ENCODE measurements at places on chromosomes 4 and X. TPM values are rescaled to one million over a fixed set of nuclear protein-coding genes. Genes with fewer than 3 reads are reported as not detected.

DNA sequence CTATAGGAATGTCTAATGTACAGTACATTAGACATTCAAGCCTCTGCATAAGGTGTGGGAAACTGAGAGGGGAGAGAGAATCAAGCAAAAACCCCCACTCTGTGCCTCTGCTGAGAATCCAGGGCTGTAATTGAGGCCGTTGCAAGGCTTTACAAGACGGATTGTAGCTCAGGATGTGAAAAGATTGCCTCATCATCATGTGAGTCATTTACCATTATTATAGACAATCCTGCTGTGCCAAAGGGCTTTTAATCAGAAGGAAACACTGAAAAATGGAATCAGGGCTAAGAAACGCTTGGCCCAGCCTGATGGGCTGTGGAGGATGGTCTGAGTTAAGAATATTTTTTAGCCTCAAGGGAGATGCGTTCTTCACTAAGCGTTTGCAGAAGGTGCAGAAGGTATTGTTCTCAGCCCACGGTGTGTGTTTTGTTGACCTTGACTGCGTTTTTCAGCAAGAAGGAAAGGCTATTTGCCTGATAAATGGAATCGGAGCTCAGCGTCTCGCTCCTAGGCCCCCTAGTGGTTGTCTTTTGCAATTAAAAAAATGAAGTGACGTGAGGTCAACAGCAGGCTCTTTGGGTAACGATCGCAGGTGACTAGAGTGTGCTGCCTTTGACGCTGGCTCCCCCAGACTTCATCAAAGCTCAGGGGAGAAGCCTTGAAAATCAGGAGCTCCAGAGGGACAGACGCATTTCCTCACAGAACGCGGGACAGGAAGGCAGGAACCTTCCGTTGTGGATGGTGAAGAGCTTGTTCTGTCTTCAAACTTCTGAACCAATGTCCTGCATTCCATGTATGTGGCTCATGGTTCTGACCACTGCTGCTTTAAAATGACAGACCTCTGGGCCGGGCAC is 18.1 kb upstream of the CHRNA9 start:
- DNase-seq = peak; percentile 70

GRCh38 chrX:17323397-17323796 is 51.6 kb upstream of the NHS start:
- no peak for DNase-seq

DNA sequence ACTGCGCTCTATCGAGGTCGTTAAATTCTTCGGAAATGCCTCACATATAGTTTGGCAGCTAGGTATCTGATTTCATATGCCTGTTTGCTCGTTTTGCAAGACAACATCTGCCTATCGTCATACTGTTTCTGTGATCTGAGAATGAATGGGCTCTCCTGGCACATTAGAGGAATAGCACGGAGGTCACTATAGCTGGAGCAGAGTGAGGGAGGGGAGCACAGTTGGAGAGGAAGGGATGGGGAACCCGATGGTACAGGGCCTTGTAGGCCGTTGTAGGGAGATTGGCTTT is 552 bp downstream of the IKBKG start:
- no peak for DNase-seq

- DNase-seq = no peak
These were observed 110.8 kb upstream of the H2AZ1 start for GRCh38 chr4:100060765-100061416.

GRCh38 chrX:6968231-6968630 is 179.3 kb upstream of the STS start:
- DNase-seq = no peak

DNA sequence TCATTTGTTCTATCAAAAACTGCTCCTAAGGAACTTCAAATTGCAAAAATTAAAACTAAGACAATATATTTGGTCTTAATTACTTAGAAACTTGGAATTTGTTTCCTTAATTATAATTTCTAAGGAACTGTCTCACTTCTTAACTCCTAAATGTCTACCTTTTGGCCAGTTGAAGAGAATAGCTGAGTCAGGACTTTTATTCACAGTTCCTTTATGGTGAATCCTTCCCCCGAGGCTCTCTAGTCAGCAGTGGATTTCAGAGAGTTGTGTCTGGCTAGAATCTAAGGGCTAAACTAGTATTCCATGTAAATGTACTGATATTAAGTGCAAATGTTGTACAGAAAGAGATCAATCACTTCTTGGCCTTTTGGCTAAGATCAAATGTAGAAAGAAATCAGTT is 69.3 kb downstream of the AMMECR1 start:
- no peak for DNase-seq

DNA sequence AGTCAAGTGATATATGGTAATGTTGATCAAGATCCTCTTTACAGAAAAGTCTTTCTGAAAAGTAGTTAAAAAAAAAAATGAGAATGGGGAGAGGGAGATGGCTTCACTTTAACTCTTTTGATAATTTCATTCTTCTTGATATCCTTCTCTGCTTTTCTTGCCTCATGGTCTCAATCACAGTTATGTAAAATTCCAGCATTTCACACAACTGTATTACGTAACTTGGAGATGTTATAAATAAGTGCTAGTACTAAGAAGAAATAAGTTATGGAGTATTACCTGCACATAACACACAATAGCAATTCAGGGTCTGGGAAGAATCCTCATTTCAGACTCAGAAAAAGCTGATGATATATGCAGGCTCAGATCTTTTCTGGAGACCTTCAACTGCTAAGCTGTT is 22.0 kb downstream of the RUFY3 start:
- no peak for DNase-seq

DNA sequence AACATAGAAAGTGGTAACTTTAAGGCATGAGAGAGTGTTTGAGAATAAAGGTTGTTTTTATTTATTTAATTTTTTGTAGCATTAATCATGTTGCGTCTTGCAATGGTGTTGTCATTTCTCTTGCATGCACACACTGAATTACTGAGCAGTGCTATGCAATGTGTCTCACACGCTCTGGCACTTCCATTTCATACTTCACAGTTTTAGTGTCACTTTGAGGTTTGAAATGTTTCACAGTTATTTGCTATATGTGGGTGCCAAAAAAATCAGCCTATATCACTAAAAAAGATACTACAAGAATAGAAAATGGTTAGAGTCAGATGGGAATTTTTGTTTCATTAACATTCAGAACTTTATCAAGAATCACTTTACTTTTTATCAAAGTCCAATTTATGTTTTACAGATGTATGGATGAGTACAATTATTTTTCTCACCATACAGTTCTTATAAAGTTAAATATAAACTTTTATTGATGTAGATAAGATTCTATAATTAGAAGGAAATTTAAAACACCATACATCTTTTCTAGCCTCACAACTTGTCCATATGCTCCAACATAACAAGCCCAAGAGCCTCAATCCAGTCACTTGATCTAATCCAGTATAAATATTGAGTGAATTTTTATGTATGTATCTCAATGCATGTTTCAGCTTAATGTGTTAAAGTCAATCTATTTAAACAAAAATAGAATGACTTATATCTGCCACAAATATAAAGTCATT is 114.0 kb downstream of the IQCM start:
- DNase-seq = no peak

- DNase-seq = peak; percentile 49
These were observed 492 bp upstream of the NKX3-2 start for GRCh38 chr4:13544606-13545393.

DNA sequence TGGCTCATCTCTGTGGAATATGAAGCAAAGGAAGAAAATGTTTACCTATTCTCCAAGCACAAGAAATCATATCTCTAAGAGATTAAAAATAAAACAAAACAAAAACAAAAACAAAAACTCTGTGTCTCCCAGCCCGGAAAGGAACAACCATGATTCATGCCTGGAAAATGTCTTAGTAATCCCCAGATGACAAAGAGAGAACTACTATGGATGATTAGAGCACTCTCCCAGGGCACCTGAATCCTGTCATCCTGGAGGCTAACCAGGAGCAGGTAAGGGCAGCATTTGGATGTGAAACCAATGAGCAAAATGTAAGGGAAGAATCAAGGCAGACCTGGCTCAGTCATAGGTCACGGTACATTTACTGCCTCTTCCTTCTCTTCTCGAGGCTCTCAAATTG is 1.7 kb upstream of the AKAP4 start:
- no peak for DNase-seq

GRCh38 chr4:26360864-26361263 is 40.0 kb downstream of the RBPJ start:
- DNase-seq = no peak

GRCh38 chr4:62398318-62398717 is 1198.2 kb downstream of the ADGRL3 start:
- no peak for DNase-seq

GRCh38 chrX:50877310-50877709 is 33.2 kb upstream of the BMP15 start:
- no peak for DNase-seq

- no peak for DNase-seq
These were observed 70.2 kb downstream of the AR start for GRCh38 chrX:67613996-67614395.

- DNase-seq = no peak
These were observed 226.7 kb upstream of the PRKX start for GRCh38 chrX:3940000-3940610.

- DNase-seq = no peak
These were observed 6.4 kb upstream of the ANTXR2 start for GRCh38 chr4:80079255-80079923.

DNA sequence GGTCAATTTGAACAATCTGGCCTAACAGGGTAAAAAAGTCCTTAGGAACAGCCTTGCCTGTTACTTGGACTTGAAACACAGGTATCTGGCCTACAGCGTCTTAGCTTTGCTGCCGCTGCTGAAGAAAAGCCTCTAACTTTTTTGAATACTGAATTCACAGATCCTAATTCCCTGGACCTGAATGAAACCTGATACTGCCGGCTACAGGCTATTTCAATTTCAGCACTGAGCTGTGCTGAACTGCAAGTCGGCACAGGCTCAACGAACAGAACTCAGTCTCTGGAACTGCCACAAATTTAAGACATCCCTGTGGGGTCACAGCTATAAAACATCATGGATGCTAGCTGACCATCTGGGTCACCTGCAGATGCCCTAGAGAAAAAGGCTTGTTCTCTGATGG is 7.2 kb downstream of the NR0B1 start:
- DNase-seq = no peak

DNA sequence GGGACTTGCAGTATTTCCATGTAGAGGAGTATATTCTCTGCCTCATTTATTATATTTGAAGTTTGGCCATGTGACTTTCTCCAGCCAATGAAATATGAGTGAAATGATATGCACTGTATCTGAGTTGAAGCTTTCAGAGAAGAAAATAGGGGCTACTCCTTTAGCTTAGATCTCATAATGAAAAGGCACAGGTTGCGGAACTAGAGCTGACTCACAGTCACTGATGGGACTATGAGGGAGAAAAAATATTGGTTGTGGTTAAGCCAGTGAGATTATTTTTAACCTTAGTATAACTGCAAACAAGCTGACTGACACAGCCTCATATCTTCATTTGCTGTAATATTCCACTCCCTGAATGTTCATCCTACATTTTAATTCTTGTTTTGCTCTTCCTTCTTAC is 1104.3 kb downstream of the RPA4 start:
- no peak for DNase-seq

GRCh38 chr4:17153572-17153971 is 255.1 kb upstream of the LDB2 start:
- no peak for DNase-seq

DNA sequence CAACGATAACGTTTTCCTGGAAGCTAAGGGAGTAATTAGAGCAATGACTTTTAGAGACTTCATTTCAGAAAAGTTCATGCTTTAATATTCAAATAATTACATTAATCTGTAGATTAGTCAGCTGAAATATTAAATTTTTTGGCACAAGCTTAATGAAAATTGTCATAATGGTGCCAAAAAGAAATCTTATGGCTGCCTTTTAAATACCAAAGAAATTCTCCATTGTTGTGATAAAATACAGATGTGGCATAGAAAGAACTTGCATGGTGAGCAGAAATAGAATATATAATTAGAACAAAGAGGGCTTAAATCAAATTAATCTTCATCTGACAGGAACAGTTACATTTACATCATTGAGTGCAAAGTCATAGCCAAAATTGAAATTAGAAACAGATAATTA is 263.5 kb downstream of the AFF2 start:
- DNase-seq = no peak

GRCh38 chr4:83993774-83994173 is 457.9 kb downstream of the GPAT3 start:
- no peak for DNase-seq

GRCh38 chrX:153947009-153947769 is 2.7 kb upstream of the RENBP start:
- peak; percentile 73 for DNase-seq

GRCh38 chr4:20159516-20159915 is 92.2 kb upstream of the SLIT2 start:
- DNase-seq = no peak

- DNase-seq = no peak
These were observed 352.5 kb upstream of the ADGRL3 start for GRCh38 chr4:60847614-60848013.

GRCh38 chr4:40562681-40563080 is 67.0 kb downstream of the RBM47 start:
- no peak for DNase-seq

DNA sequence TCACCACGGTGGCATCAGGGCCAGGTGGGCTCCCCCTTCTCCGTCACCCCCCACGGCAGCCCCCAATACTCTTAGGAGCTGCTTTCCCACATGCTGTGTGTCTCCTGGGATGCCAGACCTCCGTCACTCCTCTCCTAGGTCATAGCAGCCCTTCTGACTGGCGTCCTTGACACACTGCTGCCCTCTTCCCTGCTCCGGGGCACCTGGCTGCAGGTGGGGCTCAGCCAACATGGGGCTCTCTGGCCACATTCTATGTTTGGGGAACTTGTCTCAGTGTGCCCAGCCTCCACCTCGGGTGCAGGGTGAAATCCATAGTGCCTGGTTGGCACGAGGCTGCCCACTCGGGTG is 13.8 kb downstream of the TMEM175 start:
- DNase-seq = peak; percentile 8

DNA sequence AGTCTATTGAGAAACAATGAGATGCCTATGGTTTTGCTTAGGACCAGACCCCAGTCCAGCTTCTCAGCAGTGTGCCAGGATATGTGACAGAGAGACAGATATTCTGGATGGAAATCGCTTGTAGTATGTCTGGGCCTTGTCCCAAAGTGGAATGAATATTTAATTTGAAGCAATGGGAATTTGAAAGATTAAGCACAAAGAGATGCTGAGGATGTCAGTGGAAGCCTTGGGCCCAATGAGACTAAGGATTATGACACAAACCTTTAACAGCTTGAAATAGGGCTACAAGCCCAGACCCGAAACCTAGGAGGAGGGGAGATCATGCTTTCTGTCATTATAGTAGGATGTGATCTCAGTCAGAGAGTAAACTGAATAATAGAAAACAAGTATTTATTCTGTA is 459.2 kb downstream of the FAT4 start:
- DNase-seq = no peak

AFF2 gene
- polyA plus RNA-seq = 2.8 TPM

NWD2 gene
- polyA plus RNA-seq = 0.01 TPM

ZNF674 gene
- polyA plus RNA-seq = 2.8 TPM

YY2 gene
- polyA plus RNA-seq = 1.1 TPM

RPS6KA6 gene
- polyA plus RNA-seq = 3.1 TPM

GRIA2 gene
- 3.6 TPM for polyA plus RNA-seq

ZMAT1 gene
- 16.4 TPM for polyA plus RNA-seq

CABS1 gene
- not detected for polyA plus RNA-seq

OCIAD1 gene
- 133 TPM for polyA plus RNA-seq

CSAG2 gene
- polyA plus RNA-seq = not detected

BEND2 gene
- polyA plus RNA-seq = 0.02 TPM

MAGEB2 gene
- not detected for polyA plus RNA-seq

DHRSX gene
- 19.0 TPM for polyA plus RNA-seq

AMMECR1 gene
- polyA plus RNA-seq = 12.3 TPM

LRCH2 gene
- polyA plus RNA-seq = 7.0 TPM

Data from ovary (tissue), 10 donors.